ENCODE measurements at places on chromosomes 7 and 10.
A peak's percentile ranks its signal among the peaks of the same experiment; 100 is the strongest.

DNA sequence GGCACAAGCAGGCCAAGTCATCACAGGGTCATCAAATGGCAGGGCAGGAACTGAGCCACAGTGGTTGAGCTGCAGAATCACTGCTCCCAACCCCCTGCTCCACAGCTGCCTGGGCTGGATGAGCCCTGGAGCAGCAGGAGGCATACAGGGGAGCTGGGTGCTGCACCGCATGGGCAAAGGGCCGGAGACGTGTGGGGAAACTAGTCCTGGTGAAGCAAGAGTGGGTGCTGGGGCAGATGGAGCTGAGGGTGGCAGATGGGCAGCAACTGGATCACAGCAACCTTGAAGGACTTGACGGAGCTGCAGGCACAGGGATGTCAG lies 16.0 kb upstream of the VOPP1 start:
- no peak for DNase-seq

- DNase-seq, result no peak
Observed at GRCh38 chr7:35700865-35701264, 5.9 kb upstream of the HERPUD2 start.

- no peak for DNase-seq
Observed at GRCh38 chr7:739983-740942, 13.2 kb upstream of the PRKAR1B start.

- no peak for DNase-seq
Observed at GRCh38 chr10:60627778-60628748, 150.2 kb upstream of the CDK1 start.

GRCh38 chr10:60708666-60709065 lies 69.6 kb upstream of the CDK1 start:
- no peak for DNase-seq

DNA sequence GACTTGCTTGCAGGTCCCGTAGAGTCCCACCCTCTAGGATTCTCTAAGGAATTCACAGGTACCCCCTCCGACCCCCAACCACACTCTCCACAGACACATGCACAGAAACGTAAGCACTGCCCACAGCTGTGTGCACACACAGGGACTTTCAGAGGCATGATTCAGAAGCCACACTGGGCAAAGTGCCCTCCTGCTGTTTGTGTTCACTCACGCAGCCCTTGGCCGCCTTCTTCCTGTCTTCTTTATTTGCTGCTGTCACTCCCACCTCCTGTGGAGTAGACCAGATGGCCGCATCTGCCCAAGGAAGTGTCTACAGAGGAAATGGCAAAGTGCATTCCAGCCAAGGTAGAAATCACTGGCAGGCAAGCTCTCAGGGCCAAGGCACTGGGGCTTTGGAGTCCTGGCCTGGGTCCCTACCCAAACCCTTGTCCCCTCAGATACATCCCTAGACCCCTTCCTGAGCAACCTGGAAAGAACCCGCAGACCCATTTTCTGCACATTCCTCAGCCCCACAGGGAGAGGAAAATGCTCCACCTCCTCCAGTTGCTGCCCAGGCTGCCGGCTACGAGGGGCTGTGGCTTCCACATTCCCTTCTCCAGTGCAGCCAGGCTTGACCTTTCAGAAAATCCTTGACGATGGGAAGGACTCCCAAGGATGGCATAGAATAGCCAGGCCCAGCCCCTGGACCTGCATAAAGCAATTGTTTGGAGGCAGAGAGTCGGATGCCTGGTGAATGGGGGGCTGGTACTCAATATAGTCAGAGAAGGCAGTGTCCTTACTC lies 21.6 kb upstream of the GIMAP8 start:
- DNase-seq, result peak; percentile 61

DNA sequence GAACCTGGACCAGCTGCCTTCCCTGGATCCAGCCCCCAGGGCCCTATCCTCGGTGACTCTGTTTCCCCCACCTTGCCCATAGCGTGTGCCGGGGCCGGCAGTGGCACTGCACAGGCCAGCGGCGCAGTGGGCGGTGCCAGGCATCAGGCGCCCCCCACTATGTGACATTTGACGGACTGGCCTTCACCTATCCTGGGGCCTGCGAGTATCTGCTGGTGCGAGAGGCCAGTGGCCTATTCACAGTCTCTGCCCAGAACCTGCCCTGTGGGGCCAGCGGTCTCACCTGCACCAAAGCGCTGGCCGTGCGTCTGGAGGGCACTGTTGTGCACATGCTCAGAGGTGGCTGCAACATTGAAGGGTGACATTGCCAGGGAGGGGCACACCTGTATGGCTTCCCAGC lies 12.0 kb upstream of the ZNF467 start:
- no peak for DNase-seq
